ENCODE measurements at places on chromosomes 1 and 21.
A peak's percentile ranks its signal among the peaks of the same experiment; 100 is the strongest.

- no peak for DNase-seq
These were observed 43.6 kb upstream of the TIAM1 start for GRCh38 chr21:31387560-31388186.

GRCh38 chr1:1432274-1432950 is 3.1 kb upstream of the VWA1 start:
- DNase-seq = no peak

DNA sequence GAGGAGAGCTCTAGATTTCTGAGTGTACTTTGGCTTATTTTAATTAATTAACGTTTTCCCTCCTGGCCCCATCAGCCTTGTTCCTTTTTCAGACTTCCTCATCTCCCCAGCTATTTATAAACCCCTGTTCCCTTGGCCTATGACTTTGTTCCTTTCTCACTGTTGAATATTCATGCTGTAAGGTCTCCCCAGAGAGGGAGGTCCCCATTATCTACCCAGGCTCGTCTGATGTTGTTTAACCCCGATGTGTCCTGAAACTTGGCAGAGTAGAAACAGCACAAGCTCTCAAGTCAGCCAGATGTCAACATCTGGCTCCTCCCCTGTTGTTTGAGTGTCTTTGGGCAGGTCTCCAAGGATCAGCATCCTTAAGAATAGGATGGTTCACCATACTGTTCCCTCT is 153.6 kb downstream of the HIVEP3 start:
- DNase-seq = peak; percentile 83

GRCh38 chr1:169890761-169891538 is 2.7 kb downstream of the SCYL3 start:
- DNase-seq = no peak

DNA sequence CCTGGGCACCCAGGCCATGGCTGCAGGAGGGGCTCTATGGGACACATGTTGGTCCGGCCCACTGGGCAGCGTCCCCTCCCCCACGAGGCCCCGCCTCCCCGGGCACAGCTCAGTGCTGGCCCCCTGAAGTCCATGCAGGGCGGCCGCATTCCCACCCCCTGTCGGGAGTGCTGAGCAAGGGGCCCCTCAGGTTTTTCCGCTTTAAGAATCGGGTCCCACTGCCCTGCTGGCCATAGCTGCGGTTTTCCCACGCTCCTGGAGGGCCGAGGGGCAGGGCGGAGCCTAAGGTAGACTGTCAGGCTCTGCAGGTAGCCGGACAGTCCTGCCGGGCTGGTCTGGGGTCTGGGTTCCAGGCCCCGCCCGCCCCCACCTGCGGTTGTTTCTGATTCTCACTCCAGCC is 43.5 kb upstream of the CCDC27 start:
- DNase-seq = no peak

- no peak for DNase-seq
These were observed 113.5 kb downstream of the PROX1 start for GRCh38 chr1:214101246-214101645.

DNA sequence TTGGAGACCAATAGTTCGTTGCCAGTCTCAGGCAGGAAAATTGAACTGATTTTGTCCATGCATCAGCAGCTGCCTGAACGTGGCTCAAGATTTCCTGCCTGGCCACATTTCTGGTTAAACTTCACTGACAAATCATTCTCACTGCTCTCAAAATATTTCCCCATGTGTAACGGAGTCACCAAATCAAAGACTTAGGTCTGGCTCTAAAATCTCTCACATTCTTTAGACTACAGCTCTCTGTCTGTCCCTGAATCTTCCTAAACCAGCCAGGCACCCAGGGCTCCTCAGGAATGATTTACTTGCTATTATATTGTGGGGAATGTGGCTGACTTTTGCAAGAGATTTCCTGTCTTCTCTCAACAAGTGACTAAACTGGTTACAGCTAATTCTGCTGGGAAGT is 49.2 kb upstream of the GJA8 start:
- DNase-seq = no peak

DNA sequence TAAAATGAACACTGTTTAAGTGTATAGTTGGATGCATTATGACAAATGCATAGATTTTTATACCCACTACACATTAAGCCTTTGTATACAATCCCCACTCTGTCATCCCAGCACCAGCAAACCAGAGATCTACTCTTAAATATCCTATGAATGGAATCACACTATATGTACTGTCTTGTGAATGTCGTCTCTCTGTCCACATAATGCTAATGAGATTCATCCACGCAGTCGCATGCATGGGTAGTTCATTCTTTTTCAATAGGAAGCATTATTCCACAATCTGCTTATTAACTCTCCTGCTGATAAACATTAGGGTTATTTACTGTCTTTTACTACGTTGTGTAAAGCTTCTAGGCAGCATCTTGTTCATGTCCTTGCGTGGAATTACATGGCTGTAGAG is 892.3 kb downstream of the LTN1 start:
- DNase-seq = no peak

GRCh38 chr1:184980726-184981125 is 6.4 kb upstream of the NIBAN1 start:
- DNase-seq = no peak
